ENCODE measurements at places on chromosomes 4 and X.

DNA sequence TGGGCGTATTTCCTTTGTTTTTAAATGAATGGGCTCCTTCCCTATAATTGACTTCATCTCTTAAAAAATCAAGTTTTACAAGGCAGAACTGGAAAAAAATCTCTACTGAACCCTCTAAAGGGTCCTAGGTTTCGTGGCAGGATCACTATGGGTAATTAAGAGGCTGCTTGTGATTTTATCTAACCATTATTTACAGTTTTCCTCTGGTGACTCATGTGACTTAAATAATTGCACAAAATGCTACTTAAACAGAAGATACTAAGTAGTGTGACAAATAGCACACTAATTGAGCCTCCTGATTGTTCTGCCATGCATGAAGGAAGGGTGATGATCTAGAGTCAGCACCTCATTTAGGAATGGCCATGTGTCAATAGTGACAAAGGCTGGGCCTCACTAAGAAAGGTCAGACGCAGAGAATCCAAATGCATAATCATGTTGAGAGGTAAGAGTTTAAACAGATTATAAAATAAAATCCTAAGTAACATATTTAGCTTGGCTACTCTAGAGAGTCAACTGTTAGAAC, 35.5 kb downstream of the OFD1 start:
- DNase-seq: no peak

GRCh38 chr4:42914937-42915336, 22.4 kb downstream of the GRXCR1 start:
- DNase-seq: no peak

DNA sequence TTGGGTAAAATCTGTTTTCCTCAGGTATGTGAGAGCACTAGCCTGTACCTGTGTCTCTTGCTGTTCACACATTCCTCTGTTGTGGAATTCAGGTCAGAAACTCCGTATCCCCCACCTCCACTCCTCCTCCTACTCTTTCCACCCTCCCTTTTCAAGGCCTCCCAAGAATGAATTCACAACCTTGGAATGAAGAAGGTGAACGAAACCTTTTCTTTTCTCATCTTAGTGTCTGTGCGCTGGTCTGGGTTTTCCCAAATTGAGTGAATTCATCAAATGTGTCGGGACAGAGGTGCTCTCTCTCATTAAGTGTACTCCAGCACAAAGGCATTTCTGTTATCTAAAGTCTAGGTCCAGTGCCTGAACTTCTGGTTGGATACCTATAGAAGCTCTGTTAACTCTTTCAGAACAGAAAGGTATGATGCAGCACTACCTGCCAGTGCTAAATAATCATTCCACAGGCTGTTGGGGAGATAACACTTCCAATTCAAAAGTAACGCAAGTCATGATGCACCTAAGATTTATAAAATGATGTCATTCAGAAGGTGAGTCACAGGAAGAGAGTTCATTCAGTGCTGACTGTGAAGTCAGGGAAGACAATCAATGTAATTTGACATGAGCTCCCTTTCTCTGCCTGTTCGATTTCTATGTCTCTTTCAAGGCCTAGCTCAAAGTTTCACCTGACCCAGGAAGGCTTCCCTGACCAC, 41.9 kb downstream of the COL4A6 start:
- DNase-seq: no peak

GRCh38 chrX:107505223-107505622, 55.8 kb downstream of the FRMPD3 start:
- DNase-seq: no peak

DNA sequence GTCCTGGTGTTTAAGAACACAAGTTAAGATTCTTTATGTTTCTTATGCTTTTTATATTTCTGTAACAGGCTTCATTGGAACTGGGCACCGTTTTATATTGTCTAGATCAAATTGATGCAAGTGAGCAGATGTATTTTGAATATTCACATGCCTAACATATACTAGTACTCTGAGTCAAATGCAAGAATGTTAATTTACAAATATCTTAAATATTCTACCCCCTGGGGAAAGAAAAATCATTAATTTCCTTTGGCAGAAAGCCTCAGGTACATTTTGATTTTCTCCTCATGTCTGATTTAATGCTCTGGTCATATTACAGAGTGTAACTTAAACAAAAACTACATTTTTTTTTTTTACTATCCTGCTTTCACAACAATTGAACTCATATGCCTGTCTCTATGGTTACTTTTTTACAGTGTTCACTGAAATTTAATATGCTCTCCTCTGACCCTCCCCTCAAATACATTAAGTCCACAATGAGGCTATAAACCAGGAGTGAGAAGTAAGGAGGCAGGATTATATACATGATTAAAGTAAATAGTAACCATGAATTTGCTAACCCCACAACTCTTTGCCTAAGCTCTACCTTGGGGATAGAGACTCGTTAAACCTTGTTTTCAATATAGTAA, 2.4 kb upstream of the NSUN7 start:
- no peak for DNase-seq

- peak; percentile 29 for DNase-seq
Observed at GRCh38 chrX:120791013-120791643, 84.5 kb downstream of the CT47B1 start.

GRCh38 chrX:17601441-17602200, 135.7 kb upstream of the SCML1 start:
- DNase-seq: no peak
